T-helper 17 cell (primary cell): ENCODE measurements at places on chromosomes 7 and 10.

DNA sequence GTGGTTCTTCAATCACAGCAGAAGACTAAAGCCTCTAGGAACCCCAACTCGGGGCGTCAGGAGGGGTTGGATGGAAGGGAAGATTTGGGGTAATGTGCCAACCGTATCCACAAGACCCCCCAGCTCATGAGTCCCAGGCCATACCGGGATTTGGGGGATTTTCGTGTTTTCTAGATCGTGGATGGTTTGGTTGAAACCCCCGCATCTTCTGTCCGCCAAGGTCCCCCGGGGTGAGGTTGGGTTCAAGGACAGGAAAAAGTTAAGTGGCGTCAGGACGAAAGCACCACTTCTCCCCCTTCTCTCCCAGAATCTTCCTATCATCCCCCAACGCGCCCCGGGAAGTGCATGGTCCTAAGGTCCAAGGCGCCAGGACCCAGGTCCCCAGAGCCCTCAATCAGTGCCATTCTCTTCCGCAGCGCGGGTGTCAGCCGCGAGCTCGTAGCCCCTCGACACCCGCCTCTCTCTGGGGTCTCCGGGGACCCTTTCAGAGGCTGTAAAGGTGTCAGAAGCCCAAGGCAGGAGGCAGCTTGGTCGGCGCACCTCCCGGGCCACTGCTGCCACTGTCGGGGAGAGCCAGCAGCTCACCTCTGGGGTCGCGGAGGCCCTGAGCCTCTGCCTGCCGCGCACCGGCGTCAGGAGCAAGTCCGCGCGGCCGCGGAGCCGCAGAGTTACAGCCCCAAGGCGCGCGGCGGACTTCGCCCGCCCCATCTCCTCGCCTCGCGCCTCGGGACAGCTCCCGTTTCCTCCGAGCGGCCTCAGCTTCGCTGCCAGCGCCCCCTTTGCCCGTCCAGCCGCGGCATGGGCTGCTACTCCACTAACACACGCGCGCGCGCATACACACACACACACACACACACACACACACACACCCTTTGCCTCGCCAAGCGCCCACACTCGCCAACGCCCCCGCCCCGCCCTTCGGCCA, 1.5 kb downstream of the MKX start:
- DNase-seq: peak; percentile 11

DNA sequence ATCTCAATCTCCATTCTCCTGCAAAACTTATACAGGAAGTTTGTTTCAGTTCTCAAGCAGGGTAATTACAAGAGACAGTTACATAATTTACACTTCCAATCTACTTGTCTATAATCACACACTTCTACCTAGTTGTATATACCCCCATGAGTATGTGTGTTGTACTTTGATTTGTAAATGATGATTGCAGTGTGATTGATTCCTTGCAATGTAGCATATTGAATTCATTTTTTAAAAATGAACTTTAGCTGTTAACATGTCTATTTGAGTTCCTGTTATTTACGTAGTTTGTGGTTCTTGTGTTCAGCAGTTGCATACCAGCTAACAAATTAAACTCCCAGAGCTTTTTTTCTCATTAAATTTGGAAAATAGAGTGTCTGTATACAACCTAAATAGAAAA, 102.5 kb upstream of the SAMD8 start:
- no peak for DNase-seq

DNA sequence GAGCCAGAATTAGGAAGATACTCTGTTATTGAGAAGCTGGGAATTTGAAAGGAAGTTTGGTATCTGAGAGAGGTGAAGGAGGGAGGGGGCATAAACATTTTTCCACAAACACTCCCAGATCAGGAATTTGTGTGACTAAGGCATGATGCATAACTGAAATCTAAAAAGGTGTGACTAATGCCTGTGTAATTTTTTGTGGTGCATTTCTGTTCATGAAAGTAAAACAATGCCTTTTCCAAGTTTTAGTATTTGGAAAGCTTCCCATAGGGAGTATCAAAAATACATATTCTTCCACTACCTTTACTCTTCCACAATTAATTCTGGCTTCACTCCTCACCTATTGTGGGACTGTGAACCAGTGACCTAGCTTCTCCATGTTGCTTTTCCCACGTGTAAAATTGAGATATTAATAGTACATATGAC, 56.4 kb upstream of the CAV2 start:
- no peak for DNase-seq

GRCh38 chr7:123836656-123837055, 8.3 kb upstream of the HYAL4 start:
- no peak for DNase-seq

GRCh38 chr10:118873738-118874105, 119.0 kb upstream of the CACUL1 start:
- no peak for DNase-seq

- no peak for DNase-seq
Measured at GRCh38 chr10:48450233-48450740, 143.8 kb downstream of the MAPK8 start.

- DNase-seq: no peak
Measured at GRCh38 chr10:26698909-26699308, 1.4 kb downstream of the PDSS1 start.

GRCh38 chr10:69071610-69072009, 16.3 kb upstream of the SRGN start:
- no peak for DNase-seq

DNA sequence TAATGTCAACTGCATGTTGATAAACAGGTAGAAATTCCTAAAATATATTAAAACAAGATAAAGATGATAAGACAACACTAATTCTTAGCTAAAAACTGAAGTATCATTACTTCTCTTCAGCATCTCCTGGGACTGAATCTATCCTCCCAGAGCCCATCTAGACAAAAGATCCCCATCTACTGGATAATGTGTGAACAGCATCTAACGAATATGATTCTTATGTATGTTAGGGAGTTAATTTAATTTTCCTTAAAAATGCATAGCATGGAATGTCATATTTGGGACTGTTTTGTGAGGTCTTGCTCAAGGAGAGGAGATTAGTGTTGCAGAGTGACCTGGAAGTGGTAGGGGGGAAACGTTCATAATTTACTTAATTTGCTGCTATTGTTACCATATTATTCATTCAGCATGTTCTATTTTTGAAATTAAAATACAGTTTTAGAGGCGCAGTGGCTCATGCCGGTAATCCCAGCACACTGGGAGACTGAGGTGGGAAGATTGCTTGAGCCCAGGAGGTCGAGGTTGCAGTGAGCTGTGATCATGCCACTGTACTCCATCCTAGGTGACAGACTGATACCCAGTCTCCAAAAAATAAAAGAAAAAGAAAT, 305.1 kb upstream of the CSTF2T start:
- no peak for DNase-seq

DNA sequence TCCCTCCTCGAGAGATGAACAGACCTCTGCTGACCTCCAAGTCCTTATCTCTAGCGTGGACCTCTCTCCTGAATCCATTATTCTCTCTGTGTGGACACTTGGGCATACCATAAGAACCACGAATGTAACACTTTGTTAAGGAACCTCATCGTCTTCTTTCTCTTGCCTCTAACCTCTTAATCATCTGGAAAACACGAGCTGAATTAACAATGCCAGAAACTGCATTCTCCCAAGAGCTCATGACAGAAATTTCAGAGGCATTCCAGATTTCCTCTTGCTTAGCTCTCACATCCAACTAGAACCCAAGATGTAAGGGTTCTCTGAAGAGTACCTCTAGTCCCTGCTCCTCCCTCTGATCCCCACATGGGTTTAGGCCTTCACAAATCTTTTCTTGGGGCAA, 101.5 kb downstream of the TRIL start:
- DNase-seq: no peak

GRCh38 chr10:119003572-119004289, 25.8 kb upstream of the NANOS1 start:
- no peak for DNase-seq

GRCh38 chr10:89295597-89295996, 6.2 kb upstream of the IFIT2 start:
- no peak for DNase-seq

- no peak for DNase-seq
Measured at GRCh38 chr7:121329191-121330052, 622 bp downstream of the WNT16 start.

- DNase-seq: no peak
Measured at GRCh38 chr7:150857276-150858055, 5.1 kb downstream of the AOC1 start.

DNA sequence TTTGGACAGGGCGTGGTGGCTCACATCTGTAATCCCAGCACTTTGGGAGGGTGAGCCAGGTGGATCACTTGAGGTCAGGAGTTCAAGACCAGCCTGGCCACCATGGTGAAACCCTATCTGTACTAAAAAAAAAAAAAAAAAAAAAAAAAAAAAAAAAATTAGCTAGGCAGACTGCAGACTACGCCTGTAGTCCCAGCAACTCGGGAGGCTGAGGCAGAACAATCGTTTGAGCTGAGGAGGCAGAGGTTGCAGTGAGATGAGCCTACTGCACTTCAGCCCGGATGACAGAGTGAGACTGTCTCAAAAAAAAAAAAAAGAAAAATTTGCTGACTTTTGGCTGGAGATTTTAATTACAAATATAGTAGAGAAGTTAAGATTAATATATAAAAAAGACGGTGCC, 104.0 kb downstream of the HIPK2 start:
- no peak for DNase-seq

DNA sequence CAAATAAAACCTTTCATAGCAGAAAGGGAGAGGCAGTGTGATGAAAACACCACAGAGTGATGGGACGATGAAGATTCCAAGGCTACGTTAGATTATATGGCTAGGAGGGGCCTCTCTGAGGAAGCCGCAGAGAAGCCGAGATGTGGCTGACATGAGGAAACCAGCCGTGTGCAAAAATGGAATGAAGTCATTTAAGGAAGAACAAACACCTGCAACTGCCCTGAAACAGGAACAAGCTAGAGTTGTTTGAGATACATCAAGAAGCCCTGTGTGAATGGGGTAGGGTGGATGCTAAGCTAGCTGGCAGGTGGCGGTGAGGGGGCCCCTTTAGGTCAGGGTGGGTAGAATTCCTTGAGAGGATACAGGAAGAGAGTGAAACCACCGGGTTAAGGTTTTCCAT, 129.5 kb downstream of the KLF6 start:
- DNase-seq: no peak
